ENCODE measurements at places on chromosomes 4 and X. TPM values are rescaled to one million over a fixed set of nuclear protein-coding genes. Genes with fewer than 3 reads are reported as not detected.

NPNT gene
- not detected for total RNA-seq

PRPS2 gene
- 6.2 TPM for total RNA-seq

PDGFC gene
- total RNA-seq = 22.0 TPM

XPNPEP2 gene
- 1.7 TPM for total RNA-seq

MAPK10 gene
- 2.0 TPM for total RNA-seq

PDK3 gene
- total RNA-seq = 11.6 TPM

GRCh38 chr4:71126719-71127118 is 133.3 kb downstream of the DCK start:
- DNase-seq = no peak
- H3K4me1 ChIP-seq = no peaks in the 10 kb centered on the region
- H3K36me3 ChIP-seq = peaks cover 2% of the 10 kb centered on the region
- H3K27ac ChIP-seq = no peak overlapping the region

GRCh38 chrX:109184506-109185139 is 297.3 kb downstream of the GUCY2F start:
- peaks cover 7% of the 10 kb centered on the region for H3K27me3 ChIP-seq
- H3K36me3 ChIP-seq = no peaks in the 10 kb centered on the region
- DNase-seq = no peak
- no peak overlapping the region for H3K4me3 ChIP-seq

DNA sequence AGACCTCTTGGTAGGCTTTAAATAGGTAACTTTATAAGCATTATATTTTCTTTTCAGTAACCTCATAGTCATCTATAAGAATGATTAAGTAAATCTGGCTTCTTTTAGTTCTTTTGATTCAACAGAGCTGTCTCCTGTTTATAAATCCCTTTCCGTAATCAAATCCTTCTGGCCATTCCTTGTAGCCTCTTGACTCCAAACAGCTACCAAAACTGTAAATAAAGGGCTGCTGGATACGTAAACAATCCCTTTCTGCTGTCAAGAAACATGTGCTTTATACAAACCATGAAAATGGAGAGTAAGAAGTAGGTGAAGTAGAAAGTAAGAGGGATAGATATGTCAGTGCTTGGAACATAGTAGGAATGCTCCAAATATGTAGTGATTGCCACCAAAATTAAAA is 183.2 kb upstream of the CASK start:
- no peak overlapping the region for H3K4me3 ChIP-seq
- no peaks in the 10 kb centered on the region for H3K36me3 ChIP-seq
- H3K4me1 ChIP-seq = no peaks in the 10 kb centered on the region
- H3K27me3 ChIP-seq = peaks cover 4% of the 10 kb centered on the region
- no peak for DNase-seq
- H3K27ac ChIP-seq = no peak overlapping the region

GRCh38 chr4:177558995-177559394 is 116.8 kb upstream of the AGA start:
- peaks cover 9% of the 10 kb centered on the region for H3K4me1 ChIP-seq
- no peaks in the 10 kb centered on the region for H3K36me3 ChIP-seq
- no peak for DNase-seq
- no peaks in the 10 kb centered on the region for H3K27me3 ChIP-seq
- no peak overlapping the region for H3K4me3 ChIP-seq

- H3K4me1 ChIP-seq = no peaks in the 10 kb centered on the region
- peaks cover 3% of the 10 kb centered on the region for H3K27me3 ChIP-seq
- DNase-seq = no peak
- peaks cover 5% of the 10 kb centered on the region for H3K36me3 ChIP-seq
- no peak overlapping the region for H3K27ac ChIP-seq
- no peak overlapping the region for H3K4me3 ChIP-seq
Measured at GRCh38 chr4:129384974-129385373, 289.0 kb downstream of the C4orf33 start.

DNA sequence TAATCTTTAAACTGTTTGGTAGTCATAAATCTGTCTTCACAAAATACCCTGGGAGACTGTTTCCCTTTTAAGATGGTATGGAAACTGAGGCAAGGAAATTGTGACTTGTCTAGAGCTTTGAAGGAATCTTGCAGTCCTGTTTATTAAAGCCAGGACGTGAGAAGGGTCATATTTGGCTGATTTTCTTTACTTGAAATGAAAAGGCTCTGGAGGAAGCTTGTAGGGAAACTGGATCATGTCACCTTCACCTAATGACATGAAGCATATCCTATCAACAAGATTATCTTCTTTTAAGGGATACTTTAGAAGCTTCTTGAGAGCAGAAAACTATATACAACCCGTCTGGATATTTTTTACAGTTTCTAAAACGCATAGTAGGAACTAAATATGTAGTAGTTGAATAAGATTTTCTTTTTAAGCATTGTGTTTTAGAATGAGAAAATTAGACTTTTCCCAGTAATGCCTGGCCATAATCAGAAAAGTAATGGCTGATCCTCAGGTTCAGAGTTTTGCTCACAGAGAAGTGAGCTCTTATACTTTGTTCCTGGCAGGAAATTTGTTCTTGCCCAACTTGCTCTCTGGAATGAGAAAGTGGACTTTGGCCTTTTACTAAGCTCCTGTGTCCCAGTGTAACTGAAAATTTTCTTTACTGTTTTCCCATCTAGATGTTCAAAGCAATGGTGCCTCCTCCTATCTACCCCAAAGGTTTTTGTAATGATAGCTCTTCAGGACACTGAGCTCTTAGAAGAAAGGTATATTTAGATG is 136.8 kb upstream of the AFF2 start:
- no peak for DNase-seq
- H3K36me3 ChIP-seq = no peaks in the 10 kb centered on the region
- no peak overlapping the region for H3K4me3 ChIP-seq
- H3K27me3 ChIP-seq = no peaks in the 10 kb centered on the region
- H3K27ac ChIP-seq = no peak overlapping the region
- H3K4me1 ChIP-seq = no peaks in the 10 kb centered on the region

DNA sequence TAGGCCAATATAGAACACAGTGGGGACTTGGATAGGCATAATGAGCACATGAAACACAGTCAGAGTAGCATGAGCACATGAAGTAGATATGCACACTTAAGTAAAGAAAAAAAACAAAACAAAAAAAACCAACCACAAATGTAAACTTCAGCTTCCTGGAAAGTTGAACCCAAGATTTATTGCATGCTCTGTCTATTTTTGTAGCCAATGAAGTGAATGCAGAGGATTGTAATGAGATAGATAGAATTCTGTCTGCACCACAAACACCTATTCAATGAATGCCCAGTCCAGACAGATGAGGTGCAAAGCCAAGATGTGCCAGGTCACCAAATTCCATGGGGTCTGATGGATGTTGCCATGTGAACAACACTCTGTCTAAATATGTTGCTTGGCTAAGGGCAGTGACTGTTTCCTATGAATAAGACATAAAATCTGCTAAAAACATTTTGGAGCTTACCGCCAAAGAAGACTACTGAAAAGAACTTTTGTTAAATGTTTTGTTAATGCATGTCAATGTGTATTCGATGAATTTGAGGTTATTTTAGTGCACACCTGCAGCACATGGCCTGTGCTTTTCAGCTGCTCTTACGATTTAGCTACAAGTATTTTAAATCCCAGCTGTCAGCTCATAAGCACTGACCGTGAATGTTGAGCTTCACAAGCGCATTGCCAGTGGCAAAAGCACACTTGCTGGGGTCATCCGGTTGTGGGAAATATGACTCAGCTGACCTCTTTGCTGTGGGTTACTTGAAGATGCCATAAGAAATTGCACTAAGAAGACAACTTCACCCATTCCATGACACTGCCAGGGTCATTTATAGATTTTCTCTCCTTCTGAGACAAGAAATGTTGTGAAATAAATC is 374.8 kb upstream of the GNPDA2 start:
- no peak overlapping the region for H3K27ac ChIP-seq
- no peaks in the 10 kb centered on the region for H3K27me3 ChIP-seq
- no peaks in the 10 kb centered on the region for H3K4me1 ChIP-seq
- no peak for DNase-seq

DNA sequence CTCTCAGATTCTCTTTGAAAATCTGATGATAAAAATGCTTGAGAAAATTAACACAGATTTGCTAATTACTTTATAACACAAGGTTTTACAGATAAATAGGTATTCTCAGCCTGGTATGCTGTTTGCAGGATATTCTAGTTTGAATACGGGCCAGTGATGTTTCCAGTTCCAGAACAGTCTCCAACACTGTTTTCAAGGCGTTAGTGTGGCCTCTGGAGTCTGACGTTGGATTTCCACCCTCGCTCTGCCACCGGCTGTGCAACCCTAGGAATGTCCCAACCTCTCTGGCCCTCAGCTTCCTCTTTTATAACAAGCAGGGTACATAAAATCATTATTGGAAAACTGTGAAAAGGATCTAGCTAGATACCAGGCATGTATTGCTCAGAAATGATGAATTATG is 23.8 kb upstream of the CYP4V2 start:
- no peak overlapping the region for H3K27ac ChIP-seq
- H3K4me3 ChIP-seq = no peak overlapping the region
- no peak for DNase-seq
- H3K36me3 ChIP-seq = no peaks in the 10 kb centered on the region

GRCh38 chr4:121863799-121864198 is 6.5 kb downstream of the BBS7 start:
- peaks cover 13% of the 10 kb centered on the region for H3K36me3 ChIP-seq
- no peak overlapping the region for H3K4me3 ChIP-seq
- DNase-seq = no peak
- peaks cover 3% of the 10 kb centered on the region for H3K27me3 ChIP-seq
- peaks cover 3% of the 10 kb centered on the region for H3K4me1 ChIP-seq

Measured in endothelial cell (in vitro differentiated cells).